ENCODE measurements at places on chromosomes 11 and 22. TPM values are rescaled to one million over a fixed set of nuclear protein-coding genes. Genes with fewer than 3 reads are reported as not detected.

Gene TMX2
- total RNA-seq = 48.1 TPM

Gene OR8D1
- total RNA-seq = not detected

Gene CHRDL2
- not detected for total RNA-seq

Gene CCDC89
- total RNA-seq = 6.0 TPM

Gene LYVE1
- total RNA-seq = not detected

Gene OR4D5
- total RNA-seq = not detected

Gene OR52H1
- total RNA-seq = 0.73 TPM

Gene DRD4
- total RNA-seq = not detected

Gene OR9G4
- total RNA-seq = not detected

Gene SEC14L2
- total RNA-seq = 12.7 TPM

Gene NXPE4
- total RNA-seq = not detected

Gene PRG3
- total RNA-seq = not detected

Gene RIMBP3C
- 0.15 TPM for total RNA-seq

Gene TBX10
- not detected for total RNA-seq

Gene SLC25A45
- 2.0 TPM for total RNA-seq

Gene RCE1
- total RNA-seq = 16.7 TPM

Gene PAX6
- 0.33 TPM for total RNA-seq

Gene ANO9
- not detected for total RNA-seq

Gene MS4A6E
- total RNA-seq = not detected

Gene TYR
- total RNA-seq = not detected

Gene SOX10
- total RNA-seq = not detected

Gene CTTN
- total RNA-seq = 551 TPM

Gene MAPK12
- 27.1 TPM for total RNA-seq

Gene MRGPRE
- not detected for total RNA-seq

Gene SMIM35
- total RNA-seq = not detected

Gene MS4A2
- not detected for total RNA-seq

Gene MAJIN
- total RNA-seq = not detected

Gene USH1C
- total RNA-seq = not detected

Gene TRAF6
- total RNA-seq = 8.6 TPM

Gene CHRNA10
- 0.50 TPM for total RNA-seq

Gene OR52A1
- not detected for total RNA-seq

Gene SMDT1
- total RNA-seq = 4.1 TPM

Gene GAB4
- not detected for total RNA-seq

Gene CNGA4
- not detected for total RNA-seq

Gene TRIM51
- not detected for total RNA-seq

Gene BDNF
- 10.6 TPM for total RNA-seq

Gene RBMXL2
- not detected for total RNA-seq

Gene BACE1
- 34.6 TPM for total RNA-seq

Gene PKP3
- 2.8 TPM for total RNA-seq
